Stimulated activated CD4-positive, alpha-beta T cell treated with anti-CD3 and anti-CD28 coated beads, Interleukin-12 subunit alpha, Interleukin-12 subunit beta, amount 100 ng/mL, for 24 hours (primary cell): ENCODE measurements at places on chromosomes 6 and 20.

DNA sequence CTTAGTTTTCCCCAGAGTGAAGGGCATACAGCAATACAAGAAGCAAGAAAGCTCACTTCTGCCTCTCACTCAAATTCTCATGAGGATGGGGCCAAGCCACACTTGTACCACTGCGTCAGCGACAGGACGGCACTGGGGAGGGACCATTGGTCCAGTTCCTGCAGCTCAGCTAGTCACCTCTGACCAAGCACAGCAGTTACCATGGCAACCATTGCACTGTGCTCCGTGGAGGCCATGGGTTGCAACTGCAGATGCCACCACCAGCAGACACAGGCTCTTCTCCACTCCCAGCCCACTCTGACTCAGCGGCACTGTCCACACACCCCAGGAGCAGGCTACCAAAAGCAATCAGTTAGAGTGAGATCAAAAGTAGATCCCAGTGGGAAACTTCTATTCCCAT is 441.1 kb upstream of the ARID1B start:
- no peak for DNase-seq

DNA sequence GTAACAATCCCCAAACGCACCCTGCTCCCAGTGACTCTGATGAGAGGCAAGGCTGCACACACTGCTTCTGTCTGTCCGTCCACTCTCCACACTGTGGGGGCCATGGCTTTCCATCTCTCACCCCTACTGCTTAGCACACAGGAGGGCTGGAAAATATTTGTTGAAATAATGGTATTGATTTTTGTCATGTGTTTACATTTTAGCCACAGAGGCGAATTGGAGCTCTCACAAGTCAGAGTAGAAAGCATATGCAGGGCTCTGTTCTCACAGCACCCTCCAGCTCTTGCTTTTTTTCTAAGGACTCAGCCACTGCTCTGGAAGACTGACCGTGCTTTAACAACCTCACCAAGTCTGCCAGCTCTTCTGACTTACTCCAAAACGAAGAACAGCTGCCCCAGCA is 273.8 kb downstream of the GMDS start:
- DNase-seq, result no peak

DNA sequence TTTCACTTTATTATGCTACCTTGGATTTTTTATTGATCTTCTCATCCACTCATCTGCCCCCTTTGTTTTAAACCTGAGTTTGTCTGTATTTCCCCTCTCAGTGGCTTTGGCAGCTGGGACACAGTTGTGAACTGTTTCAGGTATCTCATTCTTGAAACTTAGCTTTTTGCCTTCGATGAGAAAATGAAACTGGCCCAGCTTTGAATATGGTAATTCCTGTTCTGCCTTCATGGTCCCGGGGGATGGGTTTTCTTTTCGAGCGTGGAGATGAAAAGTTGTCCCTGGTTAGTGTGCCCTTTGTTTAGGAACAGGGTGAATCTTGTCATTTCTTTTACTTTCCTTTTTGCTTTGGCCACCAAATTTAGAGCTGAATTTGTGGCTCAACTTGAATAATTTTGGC is 25.6 kb downstream of the DHX35 start:
- DNase-seq, result no peak

DNA sequence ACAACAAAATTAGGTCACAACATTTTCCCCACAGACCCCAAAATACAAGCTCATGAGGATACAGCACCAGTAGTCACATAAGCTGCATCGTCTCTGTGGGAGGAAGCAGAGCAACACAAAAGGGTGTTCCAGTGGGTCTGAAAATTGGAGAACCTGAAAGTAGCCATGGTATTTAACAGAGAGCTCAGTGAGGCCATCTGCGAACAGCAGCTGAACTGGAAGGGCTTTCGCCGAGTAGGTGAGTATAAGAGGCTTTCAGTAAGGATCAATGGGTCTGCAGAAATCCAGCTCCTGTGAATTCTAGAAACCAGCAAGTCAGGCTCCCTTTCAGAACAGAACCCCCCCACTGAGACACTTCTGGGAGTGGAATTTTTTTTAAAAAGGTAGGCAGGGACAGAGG is 120.0 kb upstream of the RREB1 start:
- no peak for DNase-seq

GRCh38 chr6:54698974-54699373 is 147.6 kb upstream of the FAM83B start:
- no peak for DNase-seq

- no peak for DNase-seq
Observed at GRCh38 chr20:4171538-4172116, 156.3 kb upstream of the RNF24 start.

DNA sequence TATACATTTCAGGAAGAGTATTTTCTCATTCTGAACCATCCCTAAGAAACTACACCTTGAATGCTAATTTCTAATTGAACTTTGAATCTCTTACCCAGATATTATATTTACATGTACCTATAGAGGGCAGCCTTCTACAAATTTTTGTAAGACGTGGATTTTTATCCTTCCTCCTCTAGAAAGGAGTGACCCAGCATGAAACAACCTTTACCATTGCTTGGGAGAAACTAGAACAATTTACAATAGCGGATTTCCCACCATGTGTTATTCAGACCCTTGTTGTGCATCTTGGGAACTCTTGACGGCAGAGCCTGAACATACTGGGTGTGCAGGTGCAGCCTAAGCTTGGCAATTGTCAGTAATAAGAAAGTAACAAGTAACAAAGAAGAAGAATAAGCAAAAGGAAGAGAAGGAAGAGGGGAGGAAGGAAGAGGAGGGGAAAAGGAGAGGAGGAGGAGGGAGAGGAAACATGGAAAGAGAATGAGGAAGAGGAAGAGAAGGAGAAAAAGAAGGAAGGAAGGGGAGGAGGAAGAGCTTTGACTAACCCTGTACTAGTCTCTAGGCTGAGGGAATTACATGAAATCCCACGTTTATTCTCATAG is 10.8 kb upstream of the TAAR1 start:
- no peak for DNase-seq
